Activated CD4-positive, alpha-beta memory T cell treated with anti-CD3 and anti-CD28 coated beads for 36 hours (primary cell): ENCODE measurements at places on chromosomes 1 and 21. TPM values are rescaled to one million over a fixed set of nuclear protein-coding genes. Genes with fewer than 3 reads are reported as not detected.

- peak; percentile 49 for DNase-seq
Measured at GRCh38 chr1:10866321-10867093, 70.1 kb upstream of the CASZ1 start.

The ADAM15 gene
- total RNA-seq: 60.5 TPM

GRCh38 chr1:3604997-3605823, 6.1 kb downstream of the MEGF6 start:
- DNase-seq: no peak

The OPTC gene
- total RNA-seq: not detected

GRCh38 chr1:70382682-70383081, 28.2 kb upstream of the ANKRD13C start:
- DNase-seq: no peak

DNA sequence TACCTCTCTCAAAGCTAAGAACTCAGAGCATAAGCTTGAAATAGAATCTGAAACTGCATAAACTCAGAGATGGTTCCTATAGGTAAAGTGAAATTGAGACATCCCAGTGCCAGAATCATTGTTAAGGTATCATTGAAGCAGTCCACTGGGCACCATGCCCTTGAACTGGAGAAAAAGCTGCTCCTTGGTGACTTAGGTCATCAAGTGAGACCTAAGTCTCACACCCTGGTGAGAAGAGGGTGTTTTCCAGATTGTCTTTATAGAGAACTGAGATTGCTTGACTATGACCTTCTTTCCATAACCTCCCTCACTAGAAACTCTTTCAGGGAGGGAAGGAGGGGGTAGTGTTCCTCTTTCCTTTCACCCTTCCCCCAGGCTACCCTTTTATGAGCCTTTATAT, 9.4 kb upstream of the ATP6V1G3 start:
- DNase-seq: no peak

The TRAF5 gene
- total RNA-seq: 44.6 TPM

DNA sequence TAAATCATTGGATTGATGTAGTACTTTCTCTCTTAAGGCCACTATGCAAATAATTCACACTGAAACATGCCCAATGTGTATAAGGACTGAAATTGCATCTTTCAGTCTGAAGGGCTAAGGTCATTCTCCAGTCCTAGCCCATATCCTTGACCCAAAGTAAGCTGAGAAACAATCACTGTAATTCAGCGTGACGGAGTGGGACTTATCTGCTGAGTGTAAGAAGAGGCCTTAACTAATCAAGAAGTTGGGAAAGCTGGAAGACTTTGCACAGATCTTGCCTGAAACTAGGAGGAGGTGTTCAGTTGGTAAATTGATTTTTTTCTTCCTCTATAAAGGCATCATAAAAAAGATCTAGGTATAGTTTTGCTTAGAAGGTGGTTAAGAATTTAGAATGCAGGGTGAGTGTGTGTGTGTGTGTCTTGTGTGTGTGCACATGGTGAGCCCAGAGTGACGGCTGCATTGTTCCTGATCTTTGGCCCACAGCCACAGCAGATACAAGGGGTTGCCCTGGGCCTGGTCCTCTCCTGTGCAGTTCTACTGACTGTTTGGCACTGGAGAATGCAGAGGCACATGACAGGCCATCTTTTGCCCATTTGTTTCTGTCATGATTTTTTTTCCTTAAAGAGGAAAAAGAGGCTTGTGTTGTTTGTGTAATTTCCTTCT, 13.3 kb upstream of the PPP2R5A start:
- no peak for DNase-seq
